ENCODE measurements at places on chromosomes 12 and 14.

GRCh38 chr14:24367514-24368211 is at the start of gene NFATC4:
NFATC4 (plus strand) TSS chr14:24368184; CDS start chr14:24368341, 157 bp downstream.
- DNase-seq = peak; percentile 65

DNA sequence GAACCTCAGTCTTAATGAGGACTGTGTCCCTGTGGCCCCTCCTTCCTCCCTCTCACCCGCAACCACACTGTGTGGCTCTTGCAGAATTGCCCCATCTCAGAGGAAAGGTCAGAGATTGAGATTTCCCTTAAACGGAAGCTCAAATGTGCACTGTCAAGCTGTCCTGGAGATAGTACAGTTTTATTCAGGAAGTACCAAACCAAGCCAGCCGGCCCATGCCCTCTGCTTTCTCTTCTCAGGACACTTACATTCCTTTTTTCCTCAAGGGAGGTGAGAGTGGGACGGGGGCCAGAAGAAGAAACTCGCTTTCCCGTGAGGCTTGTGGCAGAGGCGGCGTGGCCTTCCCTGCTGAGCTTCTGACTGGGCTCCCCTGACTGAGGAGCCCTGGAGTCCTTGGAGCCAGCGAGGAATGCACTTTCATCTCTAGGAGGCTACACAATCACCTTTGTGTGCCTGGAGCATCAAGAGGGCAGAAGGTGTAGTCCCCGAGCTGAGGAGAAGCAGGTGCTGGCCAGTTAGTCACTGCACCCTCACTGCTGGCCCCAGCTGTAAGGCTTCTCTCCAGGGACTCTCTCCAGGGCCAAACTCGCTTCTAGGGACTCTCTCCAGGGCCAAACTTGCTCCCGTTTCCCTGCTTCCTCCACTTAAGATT is 24.1 kb upstream of the ATP2A2 start:
- DNase-seq = no peak

DNA sequence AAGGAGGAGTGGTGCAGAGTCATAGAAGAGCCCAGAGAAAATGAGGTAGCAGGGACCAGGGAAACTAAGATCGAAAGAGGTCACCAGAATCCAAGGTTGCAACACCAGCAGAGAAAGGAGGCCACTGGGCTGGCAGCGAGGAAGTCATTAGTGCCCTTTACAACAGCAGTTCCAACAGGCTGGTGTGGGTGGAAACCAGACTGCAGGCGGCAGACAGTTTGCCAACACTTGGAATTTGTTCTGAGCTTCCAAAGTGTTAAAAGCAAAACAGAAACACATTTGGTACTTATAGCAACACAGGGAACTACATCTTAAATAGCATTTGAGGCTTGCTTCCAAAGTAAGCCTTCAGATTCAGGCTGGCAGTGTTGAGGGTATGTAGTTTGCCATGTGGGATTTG is 95.2 kb upstream of the PWP1 start:
- DNase-seq = no peak

GRCh38 chr14:77076113-77076631 is 21.9 kb upstream of the CIPC start:
- DNase-seq = no peak

DNA sequence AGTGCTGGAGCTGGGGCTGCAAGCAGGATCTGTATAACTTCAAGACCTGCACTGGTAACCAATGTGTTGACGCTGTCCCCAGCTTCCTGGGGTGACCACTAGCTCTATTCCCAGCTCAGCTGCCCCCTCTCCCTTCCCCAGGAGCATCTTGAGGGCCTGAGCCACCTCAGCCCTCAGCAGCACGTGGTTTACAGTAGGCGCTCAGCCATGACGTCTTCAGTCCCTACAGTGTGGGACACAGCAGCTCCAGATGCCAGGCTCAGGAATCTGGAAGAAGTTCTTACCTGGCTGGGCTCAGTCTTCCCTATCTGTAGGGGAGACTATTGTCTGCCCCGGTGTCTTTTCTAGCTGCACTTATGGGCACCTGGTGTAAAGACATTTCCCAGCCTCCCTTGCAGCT is 8.6 kb downstream of the SDS start:
- no peak for DNase-seq

DNA sequence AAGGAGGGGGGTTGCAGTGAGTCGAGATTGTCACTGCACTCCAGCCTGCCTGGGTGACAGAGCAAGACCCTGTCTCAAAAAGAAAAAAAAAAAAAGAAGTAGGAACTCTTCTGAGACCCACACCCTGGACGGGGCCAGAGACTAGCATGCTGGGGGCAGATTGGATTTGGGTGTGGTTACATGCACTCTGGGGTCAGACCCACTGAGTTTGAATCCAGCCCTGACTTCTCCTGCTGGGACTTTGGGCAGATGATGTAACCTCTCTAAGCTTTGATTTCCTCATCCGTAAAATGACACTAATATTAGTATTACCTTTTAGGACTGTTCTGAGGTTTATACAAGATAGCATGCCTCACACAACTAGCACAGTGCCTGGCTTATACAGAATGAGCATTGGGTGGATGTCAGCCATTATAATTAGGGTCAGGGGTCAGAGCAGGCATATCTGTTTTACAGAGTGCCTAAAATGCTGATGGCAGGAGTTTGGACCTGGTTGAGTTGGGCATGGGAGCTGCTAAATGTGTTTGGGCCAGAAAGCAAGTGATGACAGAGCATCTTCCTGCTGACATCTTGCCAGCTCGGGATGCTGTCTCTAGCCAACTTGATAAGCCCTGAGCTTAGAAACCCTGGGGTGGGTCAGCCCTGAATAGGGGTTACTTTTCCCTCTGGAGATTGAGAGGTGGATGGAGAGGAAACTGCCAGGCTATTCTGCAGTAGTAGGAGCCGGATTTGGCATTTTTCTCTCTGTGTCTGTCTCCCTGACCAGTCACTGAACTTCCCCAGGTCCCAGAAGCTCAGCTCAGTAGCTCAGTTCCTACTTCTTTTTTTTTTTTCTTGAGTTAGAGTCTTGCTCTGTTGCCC is 15.5 kb downstream of the TPCN1 start:
- DNase-seq = no peak

DNA sequence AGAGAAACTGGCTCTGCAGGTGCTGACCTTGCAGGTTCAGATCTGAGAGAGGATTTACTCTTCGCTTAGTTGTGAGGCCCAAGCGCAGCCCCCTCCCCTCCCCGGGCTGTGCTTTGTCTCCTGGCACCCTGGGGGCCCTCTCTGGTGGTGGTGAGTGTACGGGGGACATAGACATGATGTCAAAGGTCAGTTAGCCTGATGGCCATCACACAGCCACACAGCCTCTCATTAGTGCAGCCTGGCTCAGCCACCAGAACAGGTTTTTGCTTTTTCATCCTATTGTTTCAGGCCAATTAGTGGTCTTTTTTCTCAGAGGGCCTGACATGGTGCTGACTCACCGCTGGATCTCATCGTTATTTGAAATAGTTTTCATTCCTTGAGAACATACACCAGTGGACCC is 437.9 kb downstream of the AACS start:
- no peak for DNase-seq

GRCh38 chr12:107344035-107344808 is 250.9 kb upstream of the CRY1 start:
- DNase-seq = no peak

GRCh38 chr12:9404031-9404430 is 195.8 kb upstream of the PZP start:
- no peak for DNase-seq

DNA sequence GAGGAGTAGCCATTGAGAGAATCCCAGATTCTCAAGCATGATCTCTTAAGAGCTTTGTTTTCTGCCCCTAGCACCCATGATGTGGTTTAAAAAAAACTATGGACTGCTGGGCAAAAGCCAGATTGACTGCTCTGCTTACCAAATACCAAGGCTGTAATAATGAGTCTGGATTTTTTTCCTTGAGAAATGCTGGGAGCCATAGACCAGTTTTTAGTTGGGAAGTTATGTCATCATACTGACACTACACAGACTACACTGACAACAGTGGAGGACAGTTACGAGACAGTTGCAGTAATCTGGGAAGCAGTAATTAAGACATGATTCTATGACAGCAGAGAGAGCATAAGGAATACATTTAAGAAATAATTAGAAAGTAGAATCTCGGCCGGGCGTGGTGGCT is 35.8 kb downstream of the SPATA7 start:
- no peak for DNase-seq

GRCh38 chr12:96014943-96015599 is 18.9 kb upstream of the HAL start:
- no peak for DNase-seq

DNA sequence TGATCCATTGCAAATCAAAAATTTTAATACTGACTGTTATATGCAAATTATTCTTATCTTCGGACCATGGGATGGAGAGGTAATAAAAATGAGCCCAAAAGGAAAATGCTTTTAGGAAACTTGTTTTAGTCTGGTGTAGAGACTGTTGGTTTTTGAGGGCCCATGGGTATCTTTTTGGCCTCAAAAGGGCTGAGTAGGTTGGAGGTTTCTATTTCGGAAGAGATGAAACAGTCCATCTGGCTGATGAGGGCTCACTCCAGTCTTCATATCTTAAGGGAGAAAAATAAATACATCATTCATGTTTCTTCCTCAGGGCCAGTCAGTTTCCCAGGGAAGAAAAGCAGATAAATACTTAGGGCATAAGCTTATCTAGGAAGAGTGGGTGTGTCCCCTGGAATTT is 290.7 kb downstream of the RMST start:
- no peak for DNase-seq

- no peak for DNase-seq
These were observed 154.6 kb downstream of the SLC6A15 start for GRCh38 chr12:84757978-84758377.

GRCh38 chr12:73991138-73991537 is 546.5 kb upstream of the ATXN7L3B start:
- no peak for DNase-seq

- DNase-seq = no peak
These were observed 221.3 kb downstream of the ANO2 start for GRCh38 chr12:5723711-5724252.

DNA sequence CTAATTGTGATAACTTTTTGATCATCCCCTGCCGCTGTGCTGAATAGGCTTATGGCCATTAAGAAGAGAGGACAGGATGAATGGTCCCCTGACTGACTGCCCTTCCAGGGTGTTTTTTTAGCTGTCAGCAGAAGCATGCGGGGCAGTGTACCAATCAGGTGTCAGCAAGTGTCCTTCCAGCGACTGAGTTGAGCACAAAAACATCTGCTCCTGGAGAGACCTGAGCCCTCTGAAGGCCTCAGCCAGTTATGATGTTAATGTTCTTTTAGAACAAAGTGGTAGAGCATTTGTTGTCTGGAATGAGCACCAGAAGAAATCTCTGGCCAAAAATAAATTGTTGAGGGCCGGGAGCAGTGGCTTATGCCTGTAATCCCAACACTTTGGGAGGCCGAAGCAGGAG is 37.5 kb downstream of the P2RX7 start:
- no peak for DNase-seq

- no peak for DNase-seq
These were observed 42.2 kb downstream of the SUDS3 start for GRCh38 chr12:118418385-118419057.

- DNase-seq = no peak
These were observed 131.4 kb downstream of the DACT1 start for GRCh38 chr14:58769011-58769643.

DNA sequence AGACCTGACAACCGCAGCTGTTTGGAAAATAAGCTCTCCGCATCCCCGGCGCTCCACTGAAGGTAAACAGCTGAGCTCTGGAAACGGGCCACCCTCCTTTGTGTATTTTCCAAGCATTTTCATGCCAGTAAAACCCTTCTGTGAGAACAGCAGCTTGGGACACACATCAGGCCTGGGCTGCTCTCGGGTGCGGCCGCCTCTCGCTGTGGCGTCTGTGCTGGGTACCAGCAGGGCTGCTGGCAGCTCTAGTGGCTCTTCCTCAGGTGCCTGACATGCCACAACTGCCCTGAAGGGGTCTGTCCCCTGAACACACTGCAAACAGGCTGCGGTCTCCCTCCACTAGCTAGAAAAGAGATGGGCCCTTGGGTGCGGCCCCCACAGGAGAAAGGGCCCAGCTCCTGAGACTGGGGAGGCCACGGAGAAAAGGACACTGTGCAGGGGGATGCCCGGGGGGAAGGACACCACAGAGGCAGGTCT is 96.3 kb downstream of the ITPK1 start:
- no peak for DNase-seq

DNA sequence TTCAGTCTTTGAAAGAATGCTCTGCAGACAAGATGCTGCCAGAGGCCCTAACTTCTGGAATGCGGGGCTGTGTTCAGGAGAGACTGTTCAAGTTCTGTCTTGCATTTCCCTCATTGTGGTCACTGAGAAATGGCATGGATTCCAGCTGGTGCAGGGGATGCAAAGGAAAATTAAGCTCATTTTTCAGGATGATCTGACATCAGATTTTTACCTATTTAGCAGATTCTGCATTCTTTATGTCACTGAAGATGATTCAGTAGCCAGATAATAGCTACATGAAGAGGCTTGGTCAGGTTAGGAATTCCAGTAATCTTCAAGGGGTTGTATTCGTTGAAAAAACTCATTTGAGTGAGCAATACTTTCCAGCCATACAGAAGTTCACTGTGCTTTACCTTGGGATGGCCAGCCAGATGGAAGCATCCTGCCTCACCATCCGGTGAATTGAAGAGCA is 16.1 kb upstream of the MFAP5 start:
- DNase-seq = no peak

DNA sequence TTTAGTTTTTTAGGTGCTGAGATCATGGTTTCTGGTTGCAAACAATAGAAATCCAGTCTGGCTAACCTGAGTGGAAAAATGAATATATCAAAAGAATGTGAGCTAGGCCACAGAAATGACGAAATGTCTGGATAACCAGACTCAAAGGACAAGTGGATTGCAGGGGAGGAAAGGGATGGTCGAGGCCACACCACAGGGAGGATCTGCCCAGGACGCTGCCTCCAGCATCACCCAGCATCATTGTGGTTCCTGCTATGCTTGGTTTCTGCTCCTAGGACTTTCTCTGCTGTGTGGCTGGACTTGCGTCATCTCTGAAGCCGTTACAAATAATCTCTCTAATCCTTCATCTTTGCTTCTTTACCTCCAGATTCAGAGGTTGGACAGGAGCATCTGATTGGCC is 80.4 kb downstream of the TTC8 start:
- no peak for DNase-seq

GRCh38 chr12:4956054-4956453 is 46.3 kb downstream of the KCNA1 start:
- no peak for DNase-seq

DNA sequence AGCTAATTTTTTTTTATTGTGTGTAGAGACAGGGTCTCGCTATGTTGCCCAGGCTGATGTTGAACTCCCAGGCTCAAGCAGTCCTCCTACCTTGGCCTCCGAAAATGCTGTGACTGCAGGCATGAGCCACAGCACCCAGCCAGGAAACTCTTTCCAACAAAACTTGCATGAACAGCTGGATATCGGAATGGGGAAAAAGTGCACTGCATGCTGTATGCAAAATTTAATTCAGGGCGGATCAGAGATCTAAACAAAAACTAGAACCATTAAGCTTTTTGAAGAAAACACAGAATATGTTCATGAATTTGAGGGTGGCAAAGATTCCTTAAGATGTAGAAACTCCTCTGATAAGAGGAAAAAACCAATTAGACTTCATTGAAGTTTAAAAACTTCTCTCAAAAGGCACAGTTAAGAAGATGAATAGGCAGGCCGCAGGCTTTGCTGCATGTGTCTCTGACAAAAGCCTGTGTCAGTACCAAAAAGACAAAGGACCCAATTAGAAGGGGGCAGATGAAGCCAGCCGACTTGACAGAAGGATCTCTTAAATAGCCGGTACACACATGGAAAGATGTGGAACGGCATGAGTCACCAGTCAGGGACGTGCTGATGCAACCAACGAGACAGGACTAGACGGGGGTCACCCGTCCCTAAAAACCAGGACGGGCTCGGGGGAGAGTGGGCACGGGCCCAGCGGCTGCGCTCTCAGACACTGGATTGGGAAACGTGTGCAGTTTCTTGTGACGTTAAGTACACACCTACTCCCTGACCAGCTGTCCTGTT is 34.8 kb upstream of the MMP17 start:
- DNase-seq = no peak

Measured in NCI-H187 treated with DMSO at 0.1 percent for 48 hours (cell line).